ENCODE measurements at places on chromosomes 13 and 19.
A peak's percentile ranks its signal among the peaks of the same experiment; 100 is the strongest.

- no peak for DNase-seq
These were observed 306.1 kb downstream of the DCT start for GRCh38 chr13:94173312-94173854.

GRCh38 chr19:48968179-48968661 lies 3.1 kb downstream of the FTL start:
- no peak for DNase-seq

DNA sequence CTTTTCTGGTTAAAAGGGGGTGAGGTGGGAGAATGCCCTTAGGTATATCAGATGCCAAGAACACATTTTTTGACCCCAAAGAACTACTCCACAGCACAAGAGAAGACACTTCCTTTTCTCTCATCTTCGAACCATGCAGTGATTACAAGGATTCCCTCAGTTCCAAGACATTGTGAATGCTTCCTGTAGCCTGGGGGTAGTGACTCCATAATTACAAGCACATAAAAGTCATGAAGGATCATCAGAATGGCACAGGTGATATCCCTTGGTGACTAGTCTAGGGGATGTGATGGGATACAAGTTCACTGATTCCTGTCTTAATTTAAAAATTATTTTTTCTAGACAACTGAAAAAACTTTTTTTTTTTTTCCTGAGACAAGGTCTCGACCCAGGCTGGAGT lies 78.0 kb downstream of the ZC3H13 start:
- DNase-seq = no peak

GRCh38 chr13:24865163-24865953 lies 101.4 kb downstream of the RNF17 start:
- DNase-seq = no peak

- no peak for DNase-seq
These were observed 37.6 kb downstream of the PIN1 start for GRCh38 chr19:9872618-9873242.

DNA sequence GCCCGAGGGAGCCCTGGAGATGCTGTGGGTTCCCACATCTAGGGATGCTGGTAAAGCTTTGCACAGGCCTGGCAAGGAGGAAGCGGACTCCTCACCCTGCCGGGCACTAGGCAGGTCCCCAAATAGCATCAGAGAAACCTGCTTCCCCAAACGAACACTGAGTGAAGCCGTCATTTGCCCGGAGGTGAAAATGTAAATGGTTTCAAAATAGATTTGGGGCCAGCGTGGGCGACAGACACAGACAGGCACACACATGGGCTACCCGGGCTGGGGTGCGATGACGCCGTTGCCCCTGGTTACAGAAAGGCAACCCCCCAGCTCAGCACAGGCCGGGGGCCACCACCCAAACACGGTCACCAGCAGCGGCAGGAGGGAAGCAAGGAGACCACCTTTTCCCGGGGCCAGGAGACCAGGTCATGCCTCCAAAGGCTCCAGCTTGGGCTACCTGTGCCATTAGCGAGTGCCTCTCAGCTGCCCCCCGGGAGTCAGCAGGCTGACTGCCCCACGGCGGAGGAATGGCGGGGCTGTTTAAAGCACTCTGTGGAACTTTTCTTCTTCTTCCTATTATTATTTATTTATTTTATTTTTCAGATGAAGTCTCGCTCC lies 47.5 kb upstream of the NDUFS7 start:
- no peak for DNase-seq

DNA sequence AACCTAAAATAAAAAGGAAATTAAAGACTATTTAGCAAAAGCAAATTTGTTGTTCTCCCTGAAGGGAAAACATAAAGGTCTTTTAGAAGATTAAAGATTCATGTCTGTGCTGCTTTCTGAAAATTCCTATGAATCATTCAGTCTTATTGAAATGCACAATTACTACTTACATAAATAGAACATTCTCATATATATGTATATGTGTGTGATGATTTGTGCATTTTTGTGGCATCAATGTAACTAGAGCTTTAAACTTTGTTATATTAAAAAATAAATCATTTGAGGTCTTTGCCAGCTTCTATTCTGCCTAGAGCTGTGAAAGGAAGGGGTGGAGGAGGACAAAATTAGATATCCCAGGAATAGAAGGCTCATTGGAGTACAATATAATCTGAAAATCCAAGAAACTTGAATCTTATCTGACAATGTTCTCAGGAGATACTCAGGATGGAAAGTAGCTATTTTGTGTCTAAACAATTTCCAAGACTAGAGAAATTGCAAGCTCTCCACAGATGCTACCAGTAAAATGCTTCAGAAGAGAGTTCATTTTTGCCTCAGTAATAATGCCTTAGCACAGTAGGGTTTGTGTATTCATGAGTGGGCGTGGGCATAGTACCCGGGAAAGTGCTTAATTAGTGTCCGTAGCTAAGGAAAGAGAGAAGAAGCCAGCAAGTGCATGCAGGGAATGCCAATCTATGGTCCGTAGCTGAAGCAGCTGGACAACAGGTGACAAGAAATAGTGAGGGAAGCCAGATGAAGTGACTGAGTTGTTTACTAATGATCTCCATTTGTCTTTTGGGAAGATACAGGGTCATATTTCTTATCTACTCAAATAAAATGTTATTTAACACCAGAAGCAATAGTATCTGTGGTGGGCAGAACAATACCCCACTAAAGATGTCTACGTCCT lies 395.5 kb upstream of the NBEA start:
- DNase-seq = no peak

DNA sequence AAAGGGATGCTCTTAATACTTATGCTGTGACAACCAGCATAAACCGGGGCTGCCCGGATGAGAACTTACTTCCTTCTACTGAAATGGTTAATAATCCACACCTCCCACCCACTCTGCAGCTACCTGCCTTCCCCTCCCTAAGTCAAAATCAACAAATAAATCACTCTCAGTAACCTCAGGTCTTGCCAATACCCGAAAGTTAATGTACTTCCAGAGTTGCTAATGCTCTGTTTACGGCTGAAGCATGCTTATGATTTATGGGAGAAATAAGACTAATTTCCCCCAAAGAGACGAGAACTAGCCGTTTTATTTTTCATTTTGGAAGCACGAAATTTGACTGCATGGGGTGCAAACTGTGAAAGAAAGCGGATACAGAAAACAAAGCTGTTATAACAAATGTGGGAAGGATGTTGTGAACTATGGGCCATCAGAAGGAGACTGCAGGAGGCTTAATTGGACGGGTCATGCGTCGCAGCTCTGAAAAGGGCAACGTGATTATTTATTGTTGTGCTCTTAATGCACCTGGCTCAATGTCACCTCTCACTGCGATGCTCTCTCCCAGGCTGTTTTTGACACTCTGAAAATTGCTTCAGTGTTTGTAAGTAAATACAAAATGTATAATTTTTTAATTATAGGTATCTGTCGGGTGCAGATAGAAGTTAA lies 114.0 kb upstream of the SLC7A1 start:
- DNase-seq = no peak

GRCh38 chr19:35745328-35746086 lies at the start of the genes PSENEN and U2AF1L4:
PSENEN (plus strand) TSS chr19:35745651; CDS start chr19:35745931, 280 bp downstream.
U2AF1L4 (minus strand) TSS chr19:35745418; CDS start chr19:35745391, 27 bp downstream.
- DNase-seq = peak; percentile 99

- DNase-seq = no peak
These were observed 6.7 kb upstream of the MADCAM1 start for GRCh38 chr19:489418-490196.

DNA sequence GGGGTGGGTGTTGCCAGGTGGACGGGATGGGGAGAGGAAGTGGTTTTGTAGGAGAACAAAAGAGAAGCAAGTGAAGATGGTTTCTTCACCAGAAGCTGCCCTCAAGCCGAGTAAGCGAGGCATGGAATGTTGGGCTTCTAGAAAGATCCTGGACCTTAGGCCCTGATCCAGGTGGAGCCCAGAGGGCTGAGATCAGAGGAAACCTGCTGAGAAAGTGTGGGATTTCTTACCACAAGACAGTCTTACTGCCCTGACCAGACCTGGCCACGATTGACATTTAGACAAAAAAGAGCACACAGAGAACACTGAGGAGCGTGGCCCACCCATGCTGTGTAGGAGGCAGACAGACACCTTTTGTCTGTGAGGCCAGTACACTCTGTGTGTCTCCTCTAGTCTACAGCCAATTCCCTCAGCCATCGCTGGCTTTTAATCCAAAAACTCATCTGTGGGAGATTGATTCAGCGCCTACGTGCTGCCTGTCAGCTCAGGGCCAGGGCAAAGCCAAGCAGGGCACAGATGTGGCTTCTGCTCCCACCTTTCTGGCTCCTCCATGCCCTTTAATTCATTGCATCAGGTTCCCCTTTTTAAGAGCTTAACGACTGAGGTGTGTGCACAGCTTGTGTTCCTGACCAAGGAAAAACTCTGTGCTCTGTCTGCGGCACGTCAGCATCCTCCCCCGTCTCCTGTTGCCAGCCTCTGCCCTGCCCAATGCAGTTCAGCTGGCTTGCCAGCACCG lies 123.3 kb downstream of the AKAP11 start:
- DNase-seq = no peak

- no peak for DNase-seq
These were observed 22.9 kb downstream of the GP6 start for GRCh38 chr19:55015126-55015525.

DNA sequence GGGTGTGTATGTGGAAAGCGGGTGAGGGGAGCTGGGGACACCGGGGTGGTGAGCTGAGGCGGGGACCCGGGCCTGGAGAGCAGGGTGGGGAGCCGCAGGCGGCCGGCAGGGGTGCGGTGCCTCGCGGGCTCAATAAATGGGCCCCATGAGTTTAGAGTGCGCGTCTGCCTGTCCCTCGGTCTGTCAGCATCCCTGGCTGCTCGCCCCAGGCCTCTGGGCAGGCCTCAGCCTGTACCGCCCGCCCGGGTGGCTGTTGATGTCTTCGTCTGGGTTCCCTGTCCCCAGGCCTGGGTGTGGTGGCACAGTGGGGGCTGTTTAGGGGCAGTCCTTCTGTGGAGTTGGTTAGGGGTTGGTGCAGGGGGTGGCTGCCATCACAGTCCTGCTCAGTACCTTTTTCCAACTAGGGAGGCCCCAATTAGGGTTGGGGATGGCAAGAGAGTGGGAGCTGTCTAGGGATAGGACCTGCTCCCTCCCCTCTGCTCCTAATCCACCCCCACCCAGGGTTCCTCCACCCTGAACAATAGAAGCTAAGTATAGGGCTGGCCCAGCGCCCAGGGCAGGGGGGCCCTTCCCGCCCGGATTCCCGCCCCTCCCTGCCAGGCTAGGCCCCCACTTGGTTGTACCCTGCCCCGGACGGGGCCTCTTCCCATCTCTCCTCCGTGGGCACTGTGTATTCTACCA lies 12.2 kb downstream of the CIC start:
- peak; percentile 92 for DNase-seq

- no peak for DNase-seq
These were observed 390.7 kb downstream of the DCT start for GRCh38 chr13:94088742-94089141.

All from posterior vena cava (tissue), 2 donors.